Activated CD8-positive, alpha-beta T cell treated with anti-CD3 and anti-CD28 coated beads for 36 hours (primary cell): ENCODE measurements at places on chromosomes 11 and 22.

DNA sequence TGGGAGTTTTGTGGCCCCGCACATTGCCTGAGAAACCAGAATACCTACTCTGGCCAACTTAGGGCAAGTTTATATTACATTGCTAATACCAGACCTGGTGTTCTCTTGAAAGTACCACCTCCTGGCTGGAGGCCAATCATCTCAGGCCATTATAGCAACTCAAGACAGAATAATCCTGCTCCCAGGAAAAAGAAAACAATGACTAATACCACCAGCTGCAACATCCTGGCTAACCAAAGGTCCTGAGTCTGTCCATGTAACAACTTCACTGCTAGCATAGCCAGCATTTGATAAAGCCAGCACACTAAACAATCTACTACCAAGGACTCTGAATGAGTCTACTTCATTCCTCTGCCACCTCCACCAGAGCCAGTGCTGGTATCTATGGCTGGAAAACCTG lies 1298.7 kb upstream of the CNTN5 start:
- H3K27me3 ChIP-seq, result no peaks in the 10 kb centered on the region
- H3K27ac ChIP-seq, result no peak overlapping the region
- H3K4me3 ChIP-seq, result no peak overlapping the region
- DNase-seq, result no peak
- no peaks in the 10 kb centered on the region for H3K4me1 ChIP-seq

DNA sequence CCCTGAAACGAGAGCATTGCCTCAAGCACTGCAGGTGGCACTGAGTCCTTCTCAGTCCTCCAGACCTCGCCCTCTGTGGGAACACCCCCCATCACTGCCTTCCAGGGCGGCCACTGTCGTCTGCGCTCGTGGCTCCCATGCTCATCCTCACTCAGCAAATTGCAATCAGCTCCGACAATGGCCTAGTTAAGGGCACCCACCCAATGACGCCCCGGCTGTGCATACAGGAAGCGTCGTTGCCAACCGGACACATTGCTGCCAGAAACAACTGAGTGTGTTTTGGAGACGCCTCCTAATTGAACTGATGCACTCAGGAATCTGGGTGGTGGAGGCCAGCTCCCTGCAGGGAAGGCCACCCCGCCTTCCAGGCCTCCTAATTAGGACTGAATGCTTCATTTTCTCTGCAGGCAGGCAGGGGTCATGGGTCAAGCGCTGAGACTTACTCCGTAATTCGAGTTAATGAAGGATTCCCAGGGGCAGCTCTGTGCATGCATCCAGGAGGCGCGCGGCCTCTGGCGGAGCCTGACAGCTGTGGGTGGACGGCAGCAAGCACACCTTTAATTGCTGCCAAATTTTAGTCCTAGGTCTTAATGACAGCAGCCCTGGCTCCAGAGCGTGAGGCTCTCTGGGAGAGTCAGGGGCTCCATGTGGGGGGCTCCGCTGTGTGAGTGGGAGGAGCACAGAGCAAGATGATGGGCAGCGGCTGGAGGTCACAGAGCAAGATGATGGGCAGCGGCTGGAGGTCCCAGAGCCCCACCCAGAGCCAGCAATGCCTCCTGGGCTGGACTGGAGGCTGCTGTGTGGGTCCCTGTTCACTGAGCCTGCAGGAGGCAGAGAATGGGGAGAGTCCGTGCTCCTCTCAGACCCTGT lies 199.0 kb downstream of the BRD1 start:
- H3K27ac ChIP-seq, result no peak overlapping the region
- no peak overlapping the region for H3K4me3 ChIP-seq
- H3K27me3 ChIP-seq, result no peaks in the 10 kb centered on the region
- H3K36me3 ChIP-seq, result no peaks in the 10 kb centered on the region
- no peak for DNase-seq

- H3K4me3 ChIP-seq, result no peak overlapping the region
- H3K4me1 ChIP-seq, result peaks cover 2% of the 10 kb centered on the region
- no peaks in the 10 kb centered on the region for H3K27me3 ChIP-seq
- no peak overlapping the region for H3K27ac ChIP-seq
- no peak for DNase-seq
Measured at GRCh38 chr11:111819161-111819828, 52.1 kb downstream of the ALG9 start.

DNA sequence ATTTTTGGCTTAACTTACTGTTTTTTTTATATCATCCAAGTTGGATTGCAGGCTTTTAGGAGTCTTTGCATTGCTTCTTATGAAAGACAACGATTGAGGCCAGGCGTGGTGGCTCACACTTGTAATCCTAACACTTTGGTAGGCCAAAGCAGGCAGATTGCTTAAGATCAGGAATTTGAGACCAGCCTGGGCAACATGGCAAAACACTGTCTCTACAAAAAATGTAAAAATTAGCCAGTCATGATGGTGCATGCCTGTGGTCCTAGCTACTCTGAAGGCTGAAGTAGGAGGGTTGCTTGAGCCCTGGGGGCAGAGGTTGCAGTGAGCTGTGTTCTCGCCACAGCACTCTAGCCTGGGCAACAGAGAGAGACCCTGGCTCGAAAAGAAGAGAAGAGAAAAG lies 56.6 kb downstream of the BID start:
- no peak overlapping the region for H3K27ac ChIP-seq
- no peaks in the 10 kb centered on the region for H3K4me1 ChIP-seq
- H3K36me3 ChIP-seq, result peaks cover 3% of the 10 kb centered on the region

DNA sequence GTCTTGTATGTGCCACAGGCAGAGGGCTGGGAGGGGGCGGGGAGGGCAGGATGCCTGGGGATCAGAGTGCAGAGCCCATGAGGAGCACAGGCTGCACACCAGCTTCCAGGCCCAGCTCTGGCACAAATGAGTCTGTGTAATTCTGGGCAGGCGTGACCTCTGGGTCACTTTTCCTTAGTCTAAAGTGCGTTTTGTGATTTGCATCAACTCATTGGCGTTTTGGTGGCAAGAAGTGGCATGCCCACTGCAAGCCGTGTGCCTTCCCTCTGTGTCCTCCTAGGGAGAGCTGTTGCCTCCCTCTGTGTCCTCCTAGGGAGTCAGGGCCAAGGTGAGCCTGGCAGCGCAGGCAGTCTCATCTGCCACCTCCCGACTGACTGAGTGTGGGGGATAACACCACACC lies 17.2 kb downstream of the CHADL start:
- H3K27me3 ChIP-seq, result no peaks in the 10 kb centered on the region
- H3K36me3 ChIP-seq, result peaks cover 35% of the 10 kb centered on the region
- no peak overlapping the region for H3K27ac ChIP-seq
- DNase-seq, result no peak
- no peak overlapping the region for H3K4me3 ChIP-seq

DNA sequence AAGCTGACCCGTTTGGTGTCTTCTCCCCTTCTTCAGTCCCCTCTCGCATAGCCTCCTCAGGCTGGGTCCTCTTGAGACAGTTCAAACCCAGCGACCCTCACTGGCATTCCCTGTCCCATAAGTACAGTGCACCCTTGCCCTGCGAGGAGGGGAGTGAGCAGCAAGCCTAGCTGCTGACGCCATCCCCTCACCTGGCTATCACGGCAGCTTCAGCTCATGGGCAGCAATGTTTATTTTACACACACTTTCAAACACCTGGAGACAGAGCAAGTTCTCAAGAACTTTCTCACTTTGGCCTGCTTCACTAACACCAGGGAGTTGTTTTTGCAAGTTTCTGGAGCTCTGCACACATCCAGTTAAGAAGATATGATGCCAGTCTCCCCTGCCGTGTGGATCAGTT lies 189.6 kb upstream of the E2F8 start:
- H3K27ac ChIP-seq, result no peak overlapping the region
- DNase-seq, result no peak
- H3K4me1 ChIP-seq, result no peaks in the 10 kb centered on the region
- peaks cover 31% of the 10 kb centered on the region for H3K27me3 ChIP-seq
- no peak overlapping the region for H3K4me3 ChIP-seq
- no peaks in the 10 kb centered on the region for H3K36me3 ChIP-seq

GRCh38 chr22:30196141-30196879 lies 50.2 kb downstream of the LIF start:
- peaks cover 60% of the 10 kb centered on the region for H3K4me1 ChIP-seq
- no peaks in the 10 kb centered on the region for H3K27me3 ChIP-seq
- H3K4me3 ChIP-seq, result peak overlapping the region; percentile 28

DNA sequence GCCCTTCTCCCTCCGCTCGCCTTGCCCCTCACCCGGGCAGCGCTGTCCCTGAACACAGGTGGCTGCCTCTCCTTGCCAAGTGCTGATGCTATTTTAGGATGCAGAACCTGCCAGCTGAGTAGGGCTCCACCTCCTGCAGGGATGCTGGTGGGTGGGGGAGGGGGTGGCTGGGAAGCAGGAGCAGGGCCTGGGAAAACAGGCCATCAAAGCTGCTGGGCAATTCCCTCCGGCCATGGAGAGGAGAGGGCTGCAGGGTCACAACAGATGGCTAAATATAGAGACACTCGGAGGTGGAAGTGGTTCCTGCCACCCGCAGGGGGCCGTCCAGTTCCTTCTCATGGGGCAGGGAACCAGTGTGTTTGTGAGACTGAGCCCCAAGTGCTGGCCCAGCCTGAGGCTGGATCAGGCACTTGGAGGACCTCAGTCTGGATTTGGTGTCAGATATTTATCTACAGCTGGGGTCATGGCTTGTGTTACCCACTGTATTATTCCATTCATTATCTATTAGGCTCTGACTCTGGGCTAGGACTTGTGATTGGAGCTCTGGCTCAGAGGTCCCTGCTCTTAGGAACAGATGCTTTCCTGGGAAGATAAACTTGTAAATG lies 59.6 kb downstream of the LRRC32 start:
- peak; percentile 36 for DNase-seq
- H3K4me3 ChIP-seq, result no peak overlapping the region
- no peak overlapping the region for H3K27ac ChIP-seq
- H3K4me1 ChIP-seq, result no peaks in the 10 kb centered on the region
